ENCODE measurements at places on chromosomes 3 and 15.
A peak's percentile ranks its signal among the peaks of the same experiment; 100 is the strongest.

- DNase-seq = no peak
Observed at GRCh38 chr15:49898575-49899283, 220.3 kb downstream of the ATP8B4 start.

DNA sequence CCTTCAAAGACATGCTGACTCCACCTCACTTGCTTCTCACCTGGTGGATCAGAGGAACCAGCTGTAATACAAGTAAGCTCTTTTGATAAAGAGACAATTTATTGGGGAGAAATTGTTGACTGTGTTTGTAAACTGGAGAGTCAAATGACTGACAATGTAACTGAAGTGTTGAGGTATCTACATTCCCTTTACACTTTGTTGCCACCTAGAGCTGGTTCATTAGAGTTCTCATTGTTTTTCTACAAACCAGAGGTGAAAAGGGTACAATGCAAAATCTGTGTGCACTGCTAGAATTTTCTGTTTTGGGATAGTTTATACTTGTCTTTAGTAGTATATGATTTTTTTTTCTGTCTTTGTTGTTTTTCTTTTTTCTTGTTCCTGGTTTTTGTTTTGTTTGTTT lies 8.7 kb upstream of the LRRC58 start:
- no peak for DNase-seq

- no peak for DNase-seq
Observed at GRCh38 chr3:47283193-47283537, 421 bp downstream of the KLHL18 start.

DNA sequence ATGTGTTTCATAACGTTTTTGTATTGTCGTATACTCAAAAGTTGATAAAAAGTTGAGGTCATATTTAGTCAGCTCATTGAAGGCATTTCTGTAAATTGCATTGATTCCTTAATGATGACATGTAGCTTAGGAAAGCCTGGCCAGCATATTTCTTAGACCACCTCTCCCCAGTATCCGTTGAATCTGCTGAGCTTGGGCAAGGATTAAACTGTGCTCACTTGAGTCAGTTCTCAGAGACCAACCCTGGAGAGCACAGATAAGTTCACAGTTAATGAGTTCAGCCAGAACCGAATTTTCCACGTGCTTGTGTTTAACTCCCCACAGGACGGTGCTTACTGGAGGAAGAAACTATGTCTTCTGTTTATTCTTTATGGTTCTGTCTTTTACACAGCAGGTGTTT lies 132.7 kb downstream of the SLC25A26 start:
- DNase-seq = peak; percentile 58

- no peak for DNase-seq
Observed at GRCh38 chr15:41584636-41585126, 25.7 kb downstream of the TYRO3 start.

GRCh38 chr3:11140030-11140712 lies 14.1 kb upstream of the HRH1 start:
- DNase-seq = no peak

GRCh38 chr15:96123028-96123400 lies 207.5 kb upstream of the NR2F2 start:
- DNase-seq = no peak

DNA sequence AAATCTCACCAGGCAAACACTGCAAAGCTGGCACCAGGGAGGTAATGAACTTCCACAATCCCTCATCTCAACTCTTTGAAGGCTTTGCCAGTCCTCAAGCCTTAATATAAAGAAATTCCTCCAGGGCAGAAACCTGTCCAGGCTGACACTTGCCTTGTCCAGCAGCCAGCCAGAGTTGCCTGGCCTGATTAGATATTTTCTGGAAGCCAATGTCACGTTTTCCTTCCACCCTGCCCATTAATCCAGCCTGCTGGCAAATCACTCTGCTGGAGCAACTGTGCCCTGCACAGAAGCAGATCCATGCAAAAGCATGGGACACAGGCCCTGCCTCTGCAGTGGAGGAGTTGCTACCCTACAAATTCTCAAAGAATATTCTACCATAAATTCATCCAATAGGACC lies 56.5 kb downstream of the HEG1 start:
- no peak for DNase-seq

DNA sequence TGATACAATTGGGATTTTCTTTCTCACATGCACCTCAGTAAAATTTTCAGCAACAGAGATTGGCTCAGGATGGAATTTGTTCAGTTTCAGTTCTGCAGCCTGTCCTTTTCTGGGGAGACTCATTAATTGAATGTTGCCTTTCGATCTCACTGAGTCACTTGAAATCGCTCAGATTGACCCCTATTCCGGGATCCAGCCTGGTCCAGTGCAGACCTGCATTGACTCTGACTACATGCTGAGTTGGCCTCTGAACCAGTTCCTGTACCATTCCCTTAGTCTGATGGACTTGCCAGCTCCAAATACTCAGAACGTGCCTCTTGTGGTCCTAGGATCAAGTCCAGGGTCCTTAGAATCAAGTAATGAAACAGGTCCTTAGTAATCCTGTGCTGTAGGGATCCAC lies 9.4 kb downstream of the IGF1R start:
- no peak for DNase-seq

GRCh38 chr3:8903191-8903590 lies 60.1 kb downstream of the RAD18 start:
- no peak for DNase-seq
